ENCODE measurements at places on chromosomes 1 and 21. TPM values are rescaled to one million over a fixed set of nuclear protein-coding genes. Genes with fewer than 3 reads are reported as not detected.

DNA sequence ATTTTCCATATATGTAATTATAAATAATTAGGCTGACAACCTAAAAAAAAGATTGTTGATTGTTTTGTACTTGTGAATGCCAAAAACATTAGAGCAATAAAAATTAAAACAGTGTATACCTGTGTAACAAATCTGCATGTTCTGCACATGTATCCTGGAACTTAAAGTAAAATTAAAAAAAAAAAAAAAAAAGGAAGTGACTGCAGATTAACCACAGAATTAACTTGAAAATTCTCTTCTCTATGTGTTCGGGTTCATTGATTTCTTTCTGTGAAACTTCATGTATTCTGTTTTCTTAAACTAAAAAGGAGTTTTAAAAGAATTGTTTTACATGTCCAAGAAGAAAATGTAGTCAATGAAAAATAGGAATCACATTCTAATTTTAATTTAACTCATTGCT is 95.7 kb downstream of the FASLG start:
- DNase-seq = no peak

GRCh38 chr1:206953126-206953525 is 6.9 kb upstream of the PIGR start:
- no peak for DNase-seq

ETV3L gene
- not detected for total RNA-seq

IQCC gene
- 6.1 TPM for total RNA-seq

RXFP4 gene
- total RNA-seq = not detected

GRCh38 chr1:67004176-67004575 is 49.8 kb downstream of the SLC35D1 start:
- DNase-seq = no peak

CAMSAP2 gene
- total RNA-seq = 2.5 TPM

DNA sequence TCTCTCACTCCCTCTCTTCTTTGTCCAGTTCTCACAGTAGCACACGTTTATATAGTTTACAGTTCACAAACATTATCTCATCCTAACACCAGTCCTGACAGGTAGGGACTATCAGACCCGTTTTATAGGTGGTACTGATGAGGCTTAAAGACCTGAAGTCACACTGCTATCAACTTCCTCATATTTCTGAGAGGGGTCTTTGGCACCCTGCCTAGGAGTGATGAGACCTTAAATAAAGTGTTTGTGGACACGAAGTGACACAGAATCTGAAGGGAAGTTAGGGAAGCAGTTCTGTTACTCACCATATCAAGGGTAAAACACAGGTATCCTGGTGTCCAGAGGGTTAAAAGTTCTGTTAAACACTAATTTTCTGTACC is 590 bp upstream of the TACSTD2 start:
- DNase-seq = no peak

GRCh38 chr1:84412316-84412942 is 14.1 kb downstream of the DNASE2B start:
- DNase-seq = no peak

PTPRC gene
- 438 TPM for total RNA-seq

NCF2 gene
- total RNA-seq = 6.2 TPM

RCAN3 gene
- total RNA-seq = 31.2 TPM

DNA sequence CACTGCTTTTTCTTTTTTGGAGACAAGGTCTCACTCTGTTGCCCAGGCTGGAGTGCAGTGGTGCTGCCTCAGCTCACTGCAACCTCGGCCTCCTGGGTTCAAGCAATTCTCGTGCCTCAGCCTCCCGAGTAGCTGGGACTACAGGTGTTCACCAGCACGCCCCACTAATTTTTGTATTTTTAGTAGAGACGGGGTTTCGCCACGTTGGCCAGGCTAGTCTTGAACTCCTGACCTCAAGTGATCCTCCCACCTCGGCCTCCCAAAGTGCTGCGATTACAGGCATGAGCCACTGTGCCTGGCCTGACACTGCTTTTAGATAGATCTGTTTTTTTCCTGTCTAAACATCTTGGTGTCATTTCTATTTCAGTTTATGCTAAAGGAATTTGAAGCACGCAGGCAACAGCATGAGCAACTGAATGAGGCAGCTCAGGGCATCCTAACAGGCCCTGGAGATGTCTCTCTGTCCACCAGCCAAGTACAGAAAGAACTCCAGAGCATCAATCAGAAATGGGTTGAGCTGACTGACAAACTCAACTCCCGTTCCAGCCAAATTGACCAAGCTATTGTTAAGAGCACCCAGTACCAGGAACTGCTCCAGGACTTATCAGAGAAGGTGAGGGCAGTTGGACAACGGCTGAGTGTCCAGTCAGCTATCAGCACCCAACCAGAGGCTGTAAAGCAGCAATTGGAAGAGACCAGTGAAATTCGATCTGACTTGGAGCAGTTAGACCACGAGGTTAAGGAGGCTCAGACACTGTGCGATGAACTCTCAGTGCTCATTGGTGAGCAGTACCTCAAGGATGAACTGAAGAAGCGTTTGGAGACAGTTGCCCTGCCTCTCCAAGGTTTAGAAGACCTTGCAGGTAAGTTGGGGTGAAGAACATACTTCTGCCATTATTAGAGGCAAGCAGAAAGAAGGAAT is 106.1 kb upstream of the BMP8A start:
- no peak for DNase-seq

CCDC181 gene
- 0.09 TPM for total RNA-seq

SMIM12 gene
- total RNA-seq = 63.2 TPM

GRCh38 chr1:230270185-230270558 is 156.0 kb downstream of the PGBD5 start:
- no peak for DNase-seq

- peak; percentile 7 for DNase-seq
Observed at GRCh38 chr1:233439721-233440120, 112.2 kb downstream of the MAP3K21 start.

DNA sequence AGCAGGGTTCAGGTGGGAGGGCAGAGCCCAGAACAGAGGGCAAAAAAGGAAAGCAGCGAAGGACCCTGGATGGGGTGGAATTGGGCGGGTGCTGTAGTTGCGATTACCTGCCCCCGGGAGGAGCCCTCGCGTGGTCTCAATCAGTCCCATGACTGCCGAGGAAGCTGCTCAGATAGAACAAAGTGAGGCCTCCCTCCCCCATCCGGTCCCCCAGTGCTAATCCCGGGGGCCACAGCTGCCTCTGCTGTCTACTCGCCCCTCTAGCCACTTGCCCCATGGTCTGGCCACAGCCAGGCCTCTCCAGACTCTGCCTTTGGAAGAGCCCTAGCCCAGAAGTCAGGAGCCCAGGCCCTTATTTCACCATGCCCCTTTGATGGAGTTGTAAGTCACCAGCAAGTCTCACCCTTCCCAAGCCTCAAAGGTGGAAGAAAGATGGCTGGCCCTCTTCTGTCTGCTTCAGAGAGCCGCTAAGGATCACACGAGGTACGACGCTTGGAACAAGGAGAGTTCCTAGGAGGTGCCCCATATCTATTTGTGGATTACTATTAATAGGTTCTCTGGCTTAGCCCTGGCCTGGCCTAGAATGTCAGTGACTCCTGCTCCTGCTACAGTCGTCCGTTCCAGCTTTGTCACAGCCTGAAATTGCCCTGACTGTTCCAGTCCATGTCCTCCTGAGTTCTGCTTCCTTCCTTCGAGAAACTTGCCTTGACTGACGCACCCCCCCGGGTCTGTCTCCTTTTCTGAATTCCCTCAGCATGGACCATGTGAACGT is 16.4 kb downstream of the ECHDC2 start:
- DNase-seq = peak; percentile 76

- no peak for DNase-seq
Observed at GRCh38 chr1:221053889-221054288, 174.6 kb downstream of the HLX start.

- DNase-seq = peak; percentile 85
Observed at GRCh38 chr1:2229037-2229864, 1.1 kb downstream of the SKI start.

DNA sequence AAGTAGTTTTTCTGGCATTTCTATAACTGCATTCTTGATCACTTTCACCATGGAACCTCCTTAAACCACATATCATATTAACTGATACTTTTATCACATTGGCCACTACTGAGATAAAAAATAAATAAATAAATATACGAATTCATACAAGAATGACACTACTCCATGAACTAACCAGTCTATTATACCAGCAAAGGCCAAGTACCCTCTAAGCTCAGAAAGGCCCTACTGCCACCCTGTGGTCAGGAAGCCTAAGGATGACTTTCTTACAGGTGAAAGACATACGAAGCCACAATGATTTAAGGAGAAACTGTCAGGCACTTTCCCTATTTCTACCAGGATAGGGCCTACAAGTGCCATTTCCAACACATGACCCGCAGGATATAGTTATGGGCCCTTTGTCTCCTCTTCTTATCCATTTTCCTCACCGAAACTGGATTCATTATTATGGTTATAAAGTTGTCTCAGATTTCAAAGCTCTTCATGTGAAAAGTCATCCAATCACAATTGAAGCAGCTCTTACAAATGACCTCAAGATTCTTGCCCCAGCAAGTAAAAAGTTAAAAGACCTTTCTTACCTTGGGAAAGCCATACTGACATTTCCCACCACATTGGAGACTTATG is 23.9 kb downstream of the DNAJC8 start:
- peak; percentile 90 for DNase-seq

KLHDC8A gene
- not detected for total RNA-seq

PLPPR4 gene
- not detected for total RNA-seq

DNA sequence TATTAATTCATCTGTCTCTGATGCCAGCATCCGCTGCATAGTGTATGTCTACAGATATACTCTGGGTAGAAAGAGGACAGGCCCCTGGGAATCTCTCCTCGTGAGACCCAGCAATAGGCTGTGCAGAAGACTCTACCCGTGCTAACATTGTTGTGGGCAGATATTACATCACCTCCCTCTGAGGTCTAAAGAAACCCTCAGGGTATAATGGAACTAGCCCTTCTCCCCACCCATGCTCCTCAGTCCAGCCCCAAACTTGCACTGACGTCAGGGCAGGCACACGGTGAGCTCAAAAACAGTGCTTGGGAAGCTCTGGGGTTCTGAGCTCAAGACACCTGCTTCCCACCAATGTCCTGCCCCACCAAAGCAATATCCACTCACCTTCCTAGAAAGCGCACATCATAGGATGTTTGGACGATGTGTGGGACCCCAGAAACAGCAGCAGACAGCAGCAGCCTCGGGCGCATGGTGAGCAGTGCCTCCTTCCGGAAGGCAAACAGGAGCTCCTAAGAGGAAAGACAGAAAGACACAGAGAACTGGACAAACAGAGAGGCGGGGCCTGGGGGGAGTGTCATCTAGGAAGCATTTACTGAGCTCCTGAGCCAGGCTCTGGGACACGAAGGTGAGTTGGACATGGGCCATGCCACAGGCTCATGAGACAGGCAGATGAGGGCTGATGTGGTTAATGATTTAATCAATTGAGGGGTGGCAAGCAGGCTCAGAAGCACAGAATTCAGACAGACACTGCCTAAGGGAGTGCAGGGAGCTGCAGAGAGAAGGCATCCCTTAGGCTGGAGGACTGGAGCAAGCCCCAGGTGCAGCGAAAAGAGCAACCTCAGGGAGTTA is 4.8 kb downstream of the OVGP1 start:
- no peak for DNase-seq

GRCh38 chr1:107549152-107549810 is 408.4 kb downstream of the NTNG1 start:
- no peak for DNase-seq

- DNase-seq = no peak
Observed at GRCh38 chr1:54553602-54554313, 5.7 kb downstream of the ACOT11 start.

GRCh38 chr1:156359973-156360372 is 9.0 kb upstream of the RHBG start:
- DNase-seq = no peak

SLC16A4 gene
- total RNA-seq = 0.44 TPM

- DNase-seq = peak; percentile 82
Observed at GRCh38 chr1:239718997-239719628, 332.7 kb downstream of the CHRM3 start.

Measured in activated CD4-positive, alpha-beta T cell treated with anti-CD3 and anti-CD28 coated beads, Interleukin-2, amount 10 ng/mL, durations not matched to agents 24 days and 14 days (primary cell).